ENCODE measurements at places on chromosomes 16 and 17.

DNA sequence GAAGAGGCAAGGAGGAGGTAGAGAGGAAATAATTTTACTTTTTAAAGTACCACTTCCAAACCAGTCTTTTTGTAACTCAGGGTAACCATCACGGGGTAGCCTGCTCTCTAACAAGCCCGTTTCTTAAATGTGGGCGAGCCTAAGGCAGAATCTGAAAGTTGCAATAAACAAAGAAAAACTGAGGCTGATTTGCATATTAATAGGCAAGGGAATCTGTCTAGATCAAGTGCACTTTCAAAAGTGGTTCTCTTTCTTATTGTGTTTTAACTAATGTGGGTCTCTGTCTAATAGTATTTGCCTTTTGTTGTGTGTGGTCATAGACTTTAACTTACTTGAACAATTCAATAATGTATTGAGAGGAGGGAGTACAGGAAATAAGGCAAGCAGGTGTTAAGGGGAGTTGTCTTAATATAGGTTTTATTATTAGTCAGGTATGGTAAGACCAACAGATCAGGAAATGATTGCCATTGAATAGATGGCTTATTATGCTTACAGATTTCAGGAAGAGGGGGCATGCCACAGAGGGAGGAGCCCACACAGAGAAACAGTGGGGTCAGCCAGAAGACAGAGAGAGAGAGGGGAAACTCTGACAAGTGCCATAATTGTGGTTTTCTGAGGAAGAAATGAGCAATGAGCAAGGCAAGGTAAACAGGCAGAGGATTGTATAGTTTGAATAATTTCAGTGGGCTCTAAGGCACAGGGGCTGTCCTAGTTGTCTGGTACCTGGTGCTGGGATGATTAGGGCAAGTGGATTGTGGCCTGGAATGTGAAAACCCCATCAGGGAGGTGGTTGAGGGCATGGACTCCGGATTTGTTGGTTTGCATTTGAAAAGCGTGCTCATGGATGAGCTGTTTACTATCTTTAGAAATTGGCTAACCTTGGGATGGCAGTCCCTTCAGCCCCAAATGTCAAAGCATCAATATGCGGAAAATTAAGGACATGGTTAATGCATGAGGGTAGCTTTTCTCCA, 237.2 kb downstream of the TOX3 start:
- DNase-seq, result no peak

- DNase-seq, result no peak
Observed at GRCh38 chr16:74046524-74046923, 250.1 kb upstream of the PSMD7 start.

DNA sequence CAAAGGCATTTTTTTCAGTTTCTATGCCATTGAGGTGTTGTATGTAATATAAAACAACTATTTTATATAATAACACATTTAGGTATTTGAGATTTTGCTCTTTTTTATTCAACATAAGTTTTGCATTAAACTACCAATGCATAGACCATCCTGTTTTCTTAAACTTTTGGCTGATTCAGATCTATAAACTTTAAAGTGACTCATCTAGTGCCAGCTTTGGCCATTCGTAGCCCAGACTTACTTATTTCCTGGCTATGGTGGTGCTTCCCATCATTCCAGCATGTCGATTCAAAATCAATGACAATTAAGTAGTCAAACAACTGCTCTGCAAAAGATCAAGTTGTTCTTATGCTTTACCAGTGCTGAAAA, 3.1 kb downstream of the ERI2 start:
- DNase-seq, result no peak

DNA sequence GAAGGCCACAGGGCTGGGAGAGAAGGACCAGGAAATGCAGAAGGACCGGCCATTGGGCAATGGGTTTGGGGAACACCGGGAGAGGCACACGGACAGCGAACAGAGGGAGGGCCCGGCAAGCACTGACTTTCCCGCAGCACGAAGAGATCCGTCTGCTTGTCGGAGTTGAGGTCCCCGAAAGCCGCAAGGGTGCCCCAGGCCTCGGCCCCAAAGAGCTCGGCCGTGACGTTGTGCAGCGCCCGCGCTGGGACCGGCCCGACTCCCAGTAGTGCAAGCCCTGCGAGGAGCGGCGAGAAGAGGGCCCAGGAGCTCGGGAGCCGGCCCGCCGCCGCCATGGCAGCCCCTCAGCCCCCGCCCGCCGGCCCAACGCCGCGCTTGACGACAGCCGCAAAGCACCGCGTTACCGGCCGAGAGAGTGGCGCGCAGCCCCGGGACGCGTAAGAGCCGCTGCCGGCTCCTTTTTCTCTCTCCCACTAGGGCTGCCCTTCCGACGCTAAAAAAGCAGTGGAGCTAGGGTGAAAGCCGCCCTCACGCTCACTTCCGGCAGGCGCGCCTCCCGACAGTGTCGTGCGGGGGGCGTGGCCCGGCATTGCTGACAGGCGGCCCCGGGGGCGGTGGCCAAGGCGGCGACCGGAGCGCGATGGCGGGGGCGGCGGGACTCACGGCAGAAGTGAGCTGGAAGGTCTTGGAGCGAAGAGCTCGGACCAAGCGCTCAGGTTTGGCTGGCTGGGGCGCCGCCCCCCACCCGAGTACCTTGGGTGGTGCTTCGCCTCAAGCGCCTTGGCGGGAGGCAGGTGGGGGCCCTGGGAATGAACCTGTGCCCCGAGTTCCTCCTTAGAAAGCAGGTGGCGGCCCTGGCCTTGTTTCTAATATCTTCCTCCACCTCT, at the start of the genes ITFG1 and PHKB:
TSS of gene ITFG1 (minus strand) at position 353 of the 887 bp plus-strand sequence. CDS start at position 335, 18 bp downstream.
TSS of gene PHKB (plus strand) at position 621 of the 887 bp plus-strand sequence. CDS start at position 641, 20 bp downstream.
- DNase-seq, result peak; percentile 73

DNA sequence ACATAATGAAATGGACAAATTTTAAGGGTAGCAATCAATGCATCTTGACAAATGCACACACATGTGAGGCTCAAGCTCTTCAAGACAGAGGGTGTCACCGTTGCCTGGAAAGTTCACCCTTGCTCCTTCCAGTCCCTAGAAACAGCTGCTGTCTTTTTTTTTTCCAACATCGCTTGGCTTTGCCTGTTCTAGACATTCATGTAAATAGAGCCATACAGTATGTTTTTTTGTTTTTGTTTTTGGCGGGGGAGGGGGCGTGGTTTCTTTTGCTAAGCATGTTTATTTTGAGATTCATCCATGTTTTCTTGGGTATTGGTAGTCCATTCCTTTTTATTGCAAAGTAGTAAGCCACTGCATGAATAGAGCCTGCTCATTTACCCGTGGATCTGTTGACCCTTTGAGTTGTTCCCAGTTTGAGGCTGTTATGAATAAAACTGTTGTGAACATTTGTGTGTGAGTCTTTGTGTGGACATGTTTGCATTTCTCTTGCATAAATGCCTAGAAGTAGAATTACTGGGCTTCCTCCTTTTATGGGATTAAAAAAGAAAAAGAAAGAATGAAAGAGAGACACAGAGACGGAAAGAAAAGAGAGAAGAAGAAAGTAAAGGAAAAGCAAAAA, 78.4 kb downstream of the NT5M start:
- no peak for DNase-seq

Measured in NCI-H2029 (cell line).